ENCODE measurements at places on chromosomes 4 and X.

GRCh38 chr4:35080799-35081198, 1163.5 kb downstream of the ARAP2 start:
- DNase-seq, result no peak

DNA sequence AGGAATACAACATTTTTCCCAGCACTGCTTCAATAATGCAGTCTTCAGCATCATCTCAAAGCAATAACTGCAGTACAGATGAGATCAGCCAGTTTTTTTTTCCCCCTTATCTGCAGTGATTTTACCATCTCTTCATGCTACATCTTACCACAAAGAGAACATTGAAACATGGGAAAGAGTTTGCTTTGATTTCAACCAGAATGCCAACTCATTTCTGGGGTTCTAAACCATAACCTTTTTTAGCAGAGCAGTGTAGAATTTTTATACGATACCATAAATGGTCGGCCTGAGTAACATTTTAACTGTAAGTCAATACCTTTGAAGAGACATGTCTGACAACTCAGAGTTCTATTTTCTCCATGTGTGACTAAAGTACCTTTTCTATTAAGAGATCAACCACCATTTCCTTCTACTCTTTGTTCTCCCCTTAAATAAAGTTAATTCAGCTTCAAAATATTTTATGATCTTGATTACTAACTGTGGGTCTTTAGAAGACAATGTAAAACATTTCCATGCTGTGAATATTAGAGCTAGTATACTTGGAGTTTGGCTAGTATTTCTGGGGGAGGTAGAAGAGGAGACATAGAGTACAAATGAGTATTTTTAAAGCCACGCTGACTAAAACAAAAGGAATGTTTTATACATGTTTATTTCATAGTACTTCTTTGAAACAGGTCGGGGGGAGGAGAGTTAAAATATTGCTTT, 69.1 kb downstream of the TET2 start:
- DNase-seq, result no peak

DNA sequence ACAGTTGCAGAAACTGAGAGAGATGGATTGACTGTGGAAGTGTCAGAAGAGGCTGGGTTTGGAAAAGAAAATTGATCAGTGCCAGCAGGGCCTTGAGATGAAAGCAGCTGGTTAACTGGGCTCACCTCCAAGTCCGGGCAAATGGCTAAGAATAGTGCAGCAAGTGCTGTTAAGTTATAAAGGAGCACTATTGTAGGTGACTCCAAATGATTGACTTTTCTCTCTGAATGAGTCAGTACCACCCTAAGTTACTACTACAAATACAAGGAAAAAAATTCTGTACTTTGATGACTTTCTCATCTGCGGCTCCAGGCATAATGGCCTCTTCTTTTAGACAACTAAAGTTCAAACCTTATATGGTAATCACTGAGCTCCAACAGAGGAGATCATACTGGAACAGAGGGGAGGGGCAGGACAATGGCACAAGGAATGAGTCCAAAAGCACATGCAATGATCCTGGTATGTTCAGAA, 733.4 kb upstream of the INTU start:
- no peak for DNase-seq

GRCh38 chr4:70714079-70714887, 7.5 kb upstream of the RUFY3 start:
- DNase-seq, result no peak

DNA sequence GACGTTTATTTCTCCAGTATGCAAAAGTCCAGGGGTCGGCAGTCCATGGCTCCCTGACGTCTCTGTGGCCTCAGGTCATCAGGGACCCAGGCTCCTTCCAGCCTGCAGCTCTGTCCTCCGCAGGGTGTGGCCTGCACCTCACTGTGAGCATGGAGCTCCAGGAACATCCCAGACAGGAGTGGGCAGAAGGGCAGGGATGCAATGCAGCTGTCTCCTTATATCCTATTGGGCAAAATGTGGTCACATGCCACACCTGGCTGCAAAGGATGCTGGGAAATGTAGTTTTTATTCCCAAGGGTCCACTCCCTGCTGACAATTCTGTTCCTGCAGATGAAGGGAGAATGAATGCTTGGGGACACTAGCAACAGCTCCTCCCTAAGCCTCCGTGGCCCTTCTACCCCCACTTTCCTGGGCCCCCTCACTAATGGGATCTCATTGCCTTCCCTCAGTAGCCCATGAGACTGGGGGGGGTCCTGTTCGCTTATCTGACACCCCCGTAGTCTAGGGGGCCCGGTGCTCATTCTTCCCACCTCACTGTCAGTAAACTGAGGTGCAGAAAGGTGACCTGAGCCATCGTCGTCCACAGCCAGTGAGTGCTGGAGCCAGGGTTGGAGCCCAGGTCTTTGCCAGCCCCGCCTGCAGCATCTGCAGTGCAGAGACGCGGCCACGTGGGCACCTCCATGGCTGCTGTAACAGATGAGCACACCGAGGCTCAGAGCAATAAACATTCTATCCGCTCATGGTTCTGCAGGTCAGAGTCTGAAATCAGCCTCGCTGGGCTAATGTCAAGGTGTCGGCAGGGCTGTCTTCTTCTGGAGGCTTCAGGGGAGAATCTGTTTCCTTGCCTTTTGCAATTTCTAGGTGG, 5.9 kb upstream of the GRPEL1 start:
- DNase-seq, result no peak

GRCh38 chr4:76747563-76747962, 150.4 kb downstream of the SOWAHB start:
- DNase-seq, result no peak

- no peak for DNase-seq
These were observed 518.1 kb downstream of the GRXCR1 start for GRCh38 chr4:43410636-43411035.

- DNase-seq, result no peak
These were observed 56.1 kb upstream of the HELT start for GRCh38 chr4:184962125-184962638.

GRCh38 chr4:109562457-109563239, 2.6 kb downstream of the MCUB start:
- no peak for DNase-seq

GRCh38 chr4:138241281-138242075, 671 bp downstream of the SLC7A11 start:
- DNase-seq, result no peak

DNA sequence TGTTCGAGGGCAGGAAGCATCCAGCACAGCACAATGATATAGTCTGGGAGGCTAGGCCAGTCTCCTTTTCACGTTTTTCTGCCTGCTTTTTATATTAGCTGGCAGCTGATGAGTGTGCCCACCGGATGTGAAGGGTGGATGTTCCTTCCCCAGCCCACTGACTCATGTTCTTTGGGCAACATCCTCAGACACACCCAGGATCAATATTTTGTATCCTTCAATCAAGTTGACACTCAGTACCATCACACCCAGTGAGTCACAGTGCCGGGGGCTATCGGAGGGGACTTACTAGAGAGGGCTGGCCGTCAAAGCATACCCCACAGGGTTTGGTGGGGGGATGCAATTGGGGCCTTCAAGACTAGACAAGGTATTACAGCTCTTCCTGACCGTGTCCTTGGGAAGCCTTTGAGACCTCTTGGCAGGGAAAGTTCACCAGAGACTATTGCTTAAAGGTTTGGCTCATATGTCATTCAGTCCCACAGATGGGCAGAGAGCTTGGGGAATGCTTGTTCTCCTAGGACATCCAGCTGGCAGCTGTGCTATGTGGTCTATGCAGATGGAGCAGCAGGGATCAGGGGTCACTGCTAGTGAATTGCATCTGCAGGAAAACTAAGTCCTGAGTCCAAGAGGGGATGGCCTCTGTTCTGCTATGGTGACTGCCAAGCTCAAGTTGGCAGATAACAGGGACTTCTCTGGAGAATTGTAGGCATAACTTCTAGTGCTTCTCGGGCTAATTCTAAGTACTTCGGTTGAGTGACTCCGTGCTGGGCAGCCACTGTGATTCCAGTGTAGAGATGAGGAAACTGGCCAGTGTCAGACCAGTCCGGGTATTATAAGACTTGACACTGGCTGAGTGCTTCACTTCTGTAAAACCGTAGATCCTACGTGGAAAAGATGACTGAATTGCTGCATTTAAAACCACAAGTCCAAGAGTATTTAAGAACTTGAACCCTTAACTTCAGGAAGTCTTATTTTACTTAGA, 12.9 kb upstream of the WDR1 start:
- no peak for DNase-seq

- DNase-seq, result no peak
These were observed 270.0 kb upstream of the GNPDA2 start for GRCh38 chr4:44996276-44996845.

DNA sequence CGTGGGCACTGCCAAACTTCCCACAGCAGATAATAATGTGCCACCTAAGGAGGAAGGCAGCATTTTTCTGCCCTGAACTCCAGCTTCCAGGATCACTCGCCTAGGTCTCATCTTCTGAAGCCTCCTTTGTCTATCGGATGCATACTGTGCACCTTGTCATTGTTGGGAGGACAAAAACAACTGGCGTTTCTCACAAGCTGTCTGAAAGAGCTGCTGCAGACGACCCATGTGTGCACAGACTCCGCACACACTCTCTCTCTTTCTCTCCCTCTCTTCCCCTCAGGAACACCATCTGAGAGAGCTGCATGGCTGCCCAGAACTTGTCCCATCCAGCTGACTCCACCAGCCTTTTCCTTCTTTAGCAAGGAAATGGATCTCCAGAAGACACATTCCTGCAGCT, 83.0 kb downstream of the MAML3 start:
- DNase-seq, result no peak

- DNase-seq, result peak; percentile 43
These were observed 1.2 kb downstream of the CORIN start for GRCh38 chr4:47836641-47837093.

- no peak for DNase-seq
These were observed 22.9 kb downstream of the FAT1 start for GRCh38 chr4:186700746-186701145.

GRCh38 chr4:38164346-38164745, 204.1 kb downstream of the PTTG2 start:
- no peak for DNase-seq

DNA sequence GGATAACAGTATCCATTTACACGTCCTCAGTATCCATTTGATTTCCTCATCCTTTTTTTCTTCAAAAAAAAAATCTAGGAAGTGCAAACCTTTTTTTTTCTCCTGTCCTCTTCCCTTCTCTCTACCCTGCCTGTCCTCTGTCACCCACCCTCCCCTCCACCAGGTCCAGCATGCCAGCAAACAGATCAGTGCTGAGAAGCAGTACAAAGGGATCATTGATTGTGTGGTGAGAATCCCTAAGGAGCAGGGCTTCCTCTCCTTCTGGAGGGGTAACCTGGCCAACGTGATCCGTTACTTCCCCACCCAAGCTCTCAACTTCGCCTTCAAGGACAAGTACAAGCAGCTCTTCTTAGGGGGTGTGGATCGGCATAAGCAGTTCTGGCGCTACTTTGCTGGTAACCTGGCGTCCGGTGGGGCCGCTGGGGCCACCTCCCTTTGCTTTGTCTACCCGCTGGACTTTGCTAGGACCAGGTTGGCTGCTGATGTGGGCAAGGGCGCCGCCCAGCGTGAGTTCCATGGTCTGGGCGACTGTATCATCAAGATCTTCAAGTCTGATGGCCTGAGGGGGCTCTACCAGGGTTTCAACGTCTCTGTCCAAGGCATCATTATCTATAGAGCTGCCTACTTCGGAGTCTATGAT, 1.7 kb downstream of the SLC25A4 start:
- no peak for DNase-seq

- no peak for DNase-seq
These were observed 30.1 kb upstream of the GPRIN3 start for GRCh38 chr4:89337681-89338080.

- DNase-seq, result no peak
These were observed 67.3 kb downstream of the GLUD2 start for GRCh38 chrX:121114691-121115090.

DNA sequence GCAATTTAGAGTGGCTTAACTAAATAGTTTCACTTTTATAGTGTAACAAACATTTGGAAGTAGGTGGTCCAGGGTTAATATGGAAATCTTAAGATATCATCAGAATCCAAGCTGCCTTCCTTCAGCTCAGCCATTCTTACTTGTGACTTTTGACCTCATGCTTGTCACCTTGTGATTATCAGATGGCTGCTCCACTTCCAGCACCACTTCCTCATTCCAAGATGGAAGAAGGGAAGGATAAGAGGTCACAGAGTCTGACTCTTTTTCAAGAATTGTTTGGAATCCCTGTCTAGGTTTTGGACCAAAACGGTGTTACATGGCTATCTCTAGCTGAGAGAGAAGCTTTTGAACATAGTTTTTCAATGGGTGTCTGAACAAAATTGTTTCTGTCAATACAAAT, 39.9 kb downstream of the MTTP start:
- no peak for DNase-seq

DNA sequence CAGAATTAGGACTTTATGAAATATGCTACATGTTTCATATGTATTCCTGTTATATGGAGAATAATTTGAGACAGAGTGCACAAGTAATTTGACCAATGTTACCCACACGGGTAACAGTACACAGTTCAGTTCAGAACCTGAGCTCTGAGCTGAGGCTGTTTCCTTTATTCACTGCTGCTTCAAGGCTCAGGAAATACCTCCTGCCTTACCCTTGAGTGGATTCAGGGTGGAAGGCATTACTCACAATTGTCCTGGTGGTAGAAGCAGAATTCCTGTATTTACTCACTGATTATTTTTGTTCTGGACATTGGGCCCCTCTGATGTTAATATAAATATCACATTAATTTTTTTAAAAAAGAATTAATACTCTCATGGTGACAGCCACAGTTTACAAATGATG, 73.5 kb upstream of the CAMK2D start:
- no peak for DNase-seq

- no peak for DNase-seq
These were observed 247.2 kb downstream of the PALLD start for GRCh38 chr4:168744021-168744420.

- DNase-seq, result no peak
These were observed 88.1 kb downstream of the RPA4 start for GRCh38 chrX:96971812-96972211.

- DNase-seq, result no peak
These were observed 17.7 kb downstream of the RGS12 start for GRCh38 chr4:3310301-3311094.

GRCh38 chrX:151081016-151081415, 95.4 kb upstream of the GPR50 start:
- no peak for DNase-seq

GRCh38 chr4:186104114-186104889, at the start of gene FAM149A:
Gene FAM149A (plus strand): TSS chr4:186104704.
- no peak for DNase-seq

Measured in GM18507 (cell line).